ENCODE measurements at places on chromosomes 3 and 15. TPM values are rescaled to one million over a fixed set of nuclear protein-coding genes. Genes with fewer than 3 reads are reported as not detected.

DNA sequence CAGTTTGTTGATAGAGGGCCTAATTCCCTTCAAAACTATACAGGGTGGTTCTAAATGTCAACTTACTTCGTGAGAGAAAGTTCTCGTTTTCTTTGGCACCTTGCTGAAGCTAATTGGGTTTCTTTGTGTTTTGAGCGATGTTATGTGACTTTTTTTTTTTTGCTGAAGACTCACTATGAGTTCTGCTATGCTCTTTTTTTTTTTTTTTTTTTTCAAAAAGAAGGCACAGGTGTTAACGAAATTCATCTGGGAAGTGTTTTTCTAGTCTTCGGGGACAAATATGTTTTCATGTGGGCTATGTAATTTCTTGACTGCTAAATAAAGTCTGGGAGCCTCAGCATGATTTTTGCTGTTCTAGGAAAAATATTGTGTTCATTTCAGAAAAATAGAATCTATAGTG lies 81.5 kb downstream of the PEX5L start:
- no peak for DNase-seq

- no peak for DNase-seq
These were observed 78.2 kb downstream of the CLSTN2 start for GRCh38 chr3:140013220-140013619.

DNA sequence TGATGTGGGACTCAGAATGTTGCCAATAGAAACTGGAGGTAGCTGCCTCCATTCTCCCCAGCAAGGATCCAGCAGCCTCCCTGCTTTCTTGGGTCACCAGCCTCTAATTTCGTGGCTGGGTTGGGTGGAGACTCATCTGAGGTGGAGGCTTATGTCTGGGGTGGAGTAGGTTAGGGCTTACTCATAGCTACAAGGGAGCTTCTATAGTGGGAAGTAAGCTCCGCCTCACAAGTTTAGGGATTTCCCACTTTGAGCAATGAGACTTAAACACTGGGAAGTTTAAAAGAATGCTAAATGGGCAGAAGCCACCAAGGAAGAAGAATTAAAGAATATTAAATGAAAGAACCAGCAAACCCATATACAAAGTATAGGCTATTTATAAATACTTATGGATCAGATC lies 63.8 kb downstream of the GJD2 start:
- DNase-seq: no peak

- DNase-seq: no peak
These were observed 42.0 kb downstream of the THBS1 start for GRCh38 chr15:39622660-39623516.

- no peak for DNase-seq
These were observed 5.0 kb downstream of the CHST13 start for GRCh38 chr3:126528800-126529541.

DNA sequence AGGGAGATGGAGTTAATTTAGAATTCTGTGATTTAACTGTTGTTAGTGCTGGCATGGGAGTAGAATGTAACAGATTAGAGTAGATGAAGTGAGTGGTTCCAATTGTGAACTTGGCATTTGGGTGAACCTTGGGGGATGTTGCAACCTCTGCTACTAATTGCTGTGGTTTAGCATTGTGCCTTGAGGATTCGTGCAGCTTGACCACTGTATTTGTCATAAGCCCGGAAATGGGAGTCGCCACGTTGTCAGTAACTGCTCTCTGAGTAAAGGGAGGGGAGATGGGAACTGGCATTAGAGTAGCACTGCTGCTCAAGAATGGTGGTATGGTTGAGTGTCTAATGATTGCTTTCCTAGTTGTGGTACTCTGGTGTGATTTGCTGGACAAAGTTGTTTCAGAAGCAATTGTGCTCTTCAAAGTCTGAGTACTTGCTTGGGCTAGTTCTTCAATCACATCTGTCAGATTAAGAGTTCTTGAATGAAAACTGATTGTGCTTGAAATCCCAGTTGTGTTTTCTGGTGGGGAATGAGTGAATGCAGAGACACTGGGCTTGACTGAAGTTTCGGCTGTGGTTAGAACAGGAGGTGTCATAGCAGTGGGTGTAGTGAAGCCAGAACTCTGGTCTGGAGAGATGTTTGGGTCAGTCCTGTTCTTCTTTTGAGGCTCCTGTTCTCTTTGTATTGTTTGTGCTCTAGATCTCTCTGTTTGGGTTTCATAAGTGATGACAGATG lies 15.4 kb downstream of the IGSF10 start:
- no peak for DNase-seq

The CFAP92 gene
- 1.9 TPM for total RNA-seq

The CKMT1A gene
- not detected for total RNA-seq

All from dermis blood vessel endothelial cell (primary cell).